ENCODE measurements at places on chromosomes 13 and 19.
A peak's percentile ranks its signal among the peaks of the same experiment; 100 is the strongest.

DNA sequence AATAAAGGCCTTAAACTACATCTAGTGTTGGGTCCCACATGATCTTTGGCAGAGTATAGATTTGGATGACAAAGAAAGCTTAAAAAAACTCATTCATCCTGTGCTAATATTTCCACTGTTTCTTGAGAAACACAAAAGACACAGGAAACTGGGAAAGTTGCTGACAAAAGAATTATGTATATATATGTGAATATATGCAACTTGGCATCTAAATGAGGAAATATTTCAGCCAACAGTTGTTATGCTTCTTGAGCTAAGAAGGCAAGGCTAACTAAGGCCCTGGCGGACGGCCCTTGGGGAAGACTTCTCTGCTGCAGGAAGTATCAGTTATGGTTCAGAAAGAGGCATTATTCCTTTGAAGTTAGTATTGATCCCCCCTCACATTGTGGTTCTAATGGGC, 491.8 kb downstream of the DIAPH3 start:
- no peak for DNase-seq

- peak; percentile 18 for DNase-seq
These were observed 40.6 kb upstream of the FAM216B start for GRCh38 chr13:42740753-42741152.

- DNase-seq = no peak
These were observed 1.5 kb downstream of the TUBGCP3 start for GRCh38 chr13:112586334-112586960.

- peak; percentile 67 for DNase-seq
These were observed 257.2 kb downstream of the DIAPH3 start for GRCh38 chr13:59906413-59907049.

GRCh38 chr13:93316841-93317240, 90.2 kb downstream of the GPC6 start:
- no peak for DNase-seq

DNA sequence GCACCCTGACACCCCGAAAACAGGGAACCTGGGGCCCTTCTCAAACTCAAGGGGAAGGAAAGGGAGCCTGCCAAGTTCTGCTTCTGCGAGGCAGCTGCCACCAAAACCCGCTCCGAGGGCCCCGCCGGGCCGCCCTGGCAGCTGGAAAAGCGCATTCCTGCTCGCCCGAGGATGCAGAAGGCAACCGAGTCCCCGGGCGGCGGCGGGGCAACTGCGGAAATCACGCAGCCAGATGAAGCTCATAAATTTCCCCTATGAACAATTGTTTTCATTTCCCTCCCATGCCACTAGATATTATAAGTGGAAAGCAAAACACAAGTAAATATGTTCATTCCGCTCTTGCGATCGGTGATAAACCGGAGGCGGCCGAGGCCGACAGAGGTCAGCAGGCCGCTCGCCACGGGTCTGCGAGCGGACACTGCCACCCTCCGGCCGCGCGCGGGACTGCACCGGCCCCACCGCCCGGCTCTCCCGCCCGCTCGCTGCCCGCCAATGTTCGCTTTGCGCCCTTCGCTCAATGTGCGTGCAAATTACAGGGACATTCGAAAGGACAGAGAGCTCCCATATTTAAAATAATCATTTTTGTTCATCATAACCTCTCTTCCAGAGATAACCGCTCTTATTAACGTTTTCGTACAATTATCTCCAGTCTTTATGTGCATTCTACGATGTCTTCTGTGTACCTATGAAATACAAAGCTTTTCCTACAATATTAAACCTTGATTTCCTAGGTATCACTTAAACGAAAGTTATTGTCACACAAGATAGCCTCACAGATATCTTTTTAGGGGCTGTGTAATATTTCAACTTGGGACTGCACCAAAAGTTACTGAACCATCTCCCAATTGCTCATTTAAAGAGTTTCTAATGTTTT, 120.8 kb upstream of the ZNF507 start:
- peak; percentile 71 for DNase-seq

GRCh38 chr19:19075126-19075525, 11.3 kb downstream of the SLC25A42 start:
- no peak for DNase-seq

- DNase-seq = peak; percentile 94
These were observed 27.7 kb downstream of the STK24 start for GRCh38 chr13:98549006-98549727.

DNA sequence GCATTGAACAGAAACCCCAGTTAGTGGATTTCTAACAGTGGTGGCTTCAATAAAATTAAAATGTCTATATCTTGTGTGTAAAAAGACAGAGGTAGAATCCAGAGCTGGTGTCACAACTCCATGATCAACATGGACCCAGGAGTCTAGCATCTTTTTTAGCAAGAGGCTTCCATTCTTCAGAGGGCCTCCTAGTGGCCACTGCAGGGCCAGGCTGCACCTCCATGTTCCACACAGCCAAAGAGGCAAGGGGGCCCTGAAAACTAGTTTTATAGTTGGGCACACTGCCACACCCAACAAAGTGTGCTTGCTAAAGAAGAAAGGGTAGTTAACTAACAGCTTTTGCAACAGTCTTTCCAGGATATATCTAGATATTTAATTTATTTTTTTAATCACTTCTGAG, 12.9 kb downstream of the N4BP2L1 start:
- peak; percentile 32 for DNase-seq

GRCh38 chr19:50362030-50362412, 3.4 kb downstream of the NAPSA start:
- DNase-seq = no peak

DNA sequence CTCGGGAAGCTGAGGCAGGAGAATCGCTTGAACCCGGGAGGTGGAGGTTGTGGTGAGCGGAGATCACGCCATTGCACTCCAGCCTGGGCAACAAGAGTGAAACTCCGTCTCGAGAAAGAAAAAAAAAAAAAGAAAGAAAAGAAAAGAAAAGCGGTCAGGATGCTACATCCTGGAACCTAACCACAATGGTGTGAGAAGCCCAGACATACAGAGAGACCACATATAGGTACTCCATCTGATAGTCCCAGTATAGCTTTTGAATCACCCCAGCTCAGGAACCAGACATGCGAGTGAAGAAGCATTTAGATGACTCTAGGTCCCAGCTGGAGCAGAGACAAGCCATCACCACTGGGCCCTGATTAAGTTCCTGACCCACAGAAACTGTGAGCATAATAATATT, 3.2 kb downstream of the IFNL1 start:
- DNase-seq = no peak

GRCh38 chr13:97648171-97648880, 214.4 kb downstream of the RAP2A start:
- no peak for DNase-seq

DNA sequence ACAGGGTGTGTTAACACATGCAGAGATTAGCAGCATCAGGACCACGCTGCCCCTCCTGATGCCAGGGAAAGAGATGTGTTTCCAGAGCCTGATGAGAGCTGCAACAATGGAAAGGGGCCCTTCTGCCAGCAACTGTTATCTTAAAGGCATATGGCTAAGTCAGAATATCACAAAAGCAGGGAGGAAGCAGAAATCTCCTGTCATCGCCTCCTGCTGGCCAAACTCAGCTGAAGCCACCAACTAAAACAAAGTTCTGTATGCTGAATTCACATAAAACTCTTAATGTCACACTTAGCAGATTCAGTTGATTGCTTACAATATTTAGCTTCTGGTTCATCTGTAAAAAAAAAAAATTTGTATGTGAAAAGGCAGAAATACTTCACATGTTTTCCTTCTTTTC, 178.2 kb downstream of the GPC5 start:
- DNase-seq = no peak

Data from GM23248 (cell line).